Globus pallidus (tissue), 1 donor: ENCODE measurements at places on chromosomes 1 and 21.

GRCh38 chr1:87556326-87556725 lies 227.6 kb downstream of the LMO4 start:
- no peak for DNase-seq

DNA sequence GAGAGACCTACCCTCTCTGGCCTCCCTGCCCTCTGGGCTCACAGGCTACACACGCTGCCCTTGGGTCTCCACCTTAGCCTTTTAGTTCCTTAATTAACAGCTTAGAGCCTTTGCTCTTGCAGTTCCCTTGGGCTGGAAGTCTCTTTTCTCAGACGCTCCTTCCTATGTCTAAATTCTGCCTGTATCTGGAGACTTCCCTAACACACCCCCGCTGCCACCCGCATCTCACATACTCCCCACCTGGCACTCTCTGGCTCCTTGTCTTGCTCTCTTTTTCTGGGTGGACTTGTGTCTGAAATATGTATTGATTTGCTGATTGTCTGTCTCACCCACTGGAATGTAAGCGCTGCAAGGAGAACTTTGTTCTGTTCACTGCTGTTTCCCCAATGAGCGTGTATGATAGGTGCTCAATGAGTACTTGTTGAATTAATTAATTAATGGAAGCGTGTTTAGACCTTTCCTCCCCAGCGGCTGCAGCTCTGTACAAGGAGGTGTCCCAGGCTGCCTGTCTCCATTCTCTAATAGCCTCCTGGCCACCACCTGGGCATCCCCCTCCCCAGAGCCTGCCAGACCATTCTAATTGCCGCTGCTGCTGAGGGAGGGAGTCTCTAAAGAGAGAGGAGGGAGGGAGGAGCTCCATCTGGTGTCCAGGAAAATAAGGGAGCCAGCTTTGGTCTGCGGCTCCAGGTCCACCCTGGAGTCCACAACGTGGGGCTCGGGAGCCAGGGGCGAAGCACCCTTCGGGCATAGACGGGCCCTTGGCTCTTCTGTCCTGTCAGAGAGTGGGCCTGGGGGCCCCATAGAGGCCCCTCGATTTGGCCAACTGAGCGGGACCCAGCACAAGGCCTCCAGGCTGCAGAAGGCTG lies 95.4 kb downstream of the RNF220 start:
- DNase-seq, result peak; percentile 92

DNA sequence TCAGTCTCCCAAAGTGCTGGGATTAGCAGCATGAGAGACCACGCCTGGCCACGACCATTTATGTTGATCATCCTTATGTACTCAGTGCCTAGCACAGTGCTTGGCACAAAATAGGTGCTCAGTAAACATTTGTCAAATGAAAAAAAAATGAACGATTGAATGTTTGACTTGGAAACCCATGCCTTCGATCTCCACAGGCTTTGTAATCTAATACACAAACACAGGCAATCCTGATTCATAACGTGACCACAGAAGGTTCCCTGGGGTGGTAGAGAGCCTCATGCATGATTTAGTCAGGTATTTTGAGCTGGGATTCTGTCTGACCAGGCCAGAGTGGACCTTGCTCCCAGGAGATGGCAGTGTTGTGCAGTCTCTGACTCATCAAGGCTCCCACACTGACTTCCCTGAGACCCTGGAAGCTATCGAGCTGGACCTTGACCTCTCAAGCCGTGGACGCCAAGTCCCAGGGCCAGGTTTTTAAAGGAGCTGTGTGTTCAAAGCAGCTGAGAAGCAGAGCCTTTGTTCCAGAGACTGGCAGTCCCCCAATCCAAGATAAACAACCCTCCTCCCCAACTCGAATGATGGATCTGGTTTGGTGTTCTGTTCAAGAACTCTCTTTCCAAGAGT lies 81.1 kb downstream of the PGM1 start:
- DNase-seq, result peak; percentile 41

DNA sequence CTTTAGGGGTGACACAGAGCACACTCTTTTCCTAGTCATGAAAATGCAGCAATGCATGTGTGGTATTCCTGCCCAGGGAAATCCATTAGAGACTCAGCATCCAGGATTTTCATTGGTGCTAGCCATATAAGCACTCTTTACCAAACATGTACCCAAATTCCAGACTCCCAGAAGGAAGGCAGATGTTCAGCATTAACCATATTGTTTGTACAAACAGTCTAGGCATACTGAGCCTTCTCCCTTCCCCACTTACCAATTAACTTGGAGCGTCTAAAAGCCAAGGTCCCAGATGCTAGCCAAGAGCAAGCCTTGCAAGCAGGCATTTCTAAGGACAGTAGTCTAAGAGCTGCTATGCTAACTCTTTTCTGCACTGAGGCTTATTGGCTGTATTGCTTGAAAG lies 27.9 kb downstream of the ZBED6 start:
- no peak for DNase-seq

GRCh38 chr1:236882678-236883077 lies 87.6 kb downstream of the MTR start:
- DNase-seq, result no peak

- no peak for DNase-seq
Observed at GRCh38 chr1:112460615-112461014, 48.1 kb upstream of the WNT2B start.

GRCh38 chr1:164562511-164562910 lies 3.5 kb downstream of the PBX1 start:
- DNase-seq, result no peak

GRCh38 chr1:246921481-246921880 lies 10.3 kb downstream of the AHCTF1 start:
- no peak for DNase-seq

GRCh38 chr1:11869650-11870207 lies 11.0 kb upstream of the NPPB start:
- DNase-seq, result no peak

DNA sequence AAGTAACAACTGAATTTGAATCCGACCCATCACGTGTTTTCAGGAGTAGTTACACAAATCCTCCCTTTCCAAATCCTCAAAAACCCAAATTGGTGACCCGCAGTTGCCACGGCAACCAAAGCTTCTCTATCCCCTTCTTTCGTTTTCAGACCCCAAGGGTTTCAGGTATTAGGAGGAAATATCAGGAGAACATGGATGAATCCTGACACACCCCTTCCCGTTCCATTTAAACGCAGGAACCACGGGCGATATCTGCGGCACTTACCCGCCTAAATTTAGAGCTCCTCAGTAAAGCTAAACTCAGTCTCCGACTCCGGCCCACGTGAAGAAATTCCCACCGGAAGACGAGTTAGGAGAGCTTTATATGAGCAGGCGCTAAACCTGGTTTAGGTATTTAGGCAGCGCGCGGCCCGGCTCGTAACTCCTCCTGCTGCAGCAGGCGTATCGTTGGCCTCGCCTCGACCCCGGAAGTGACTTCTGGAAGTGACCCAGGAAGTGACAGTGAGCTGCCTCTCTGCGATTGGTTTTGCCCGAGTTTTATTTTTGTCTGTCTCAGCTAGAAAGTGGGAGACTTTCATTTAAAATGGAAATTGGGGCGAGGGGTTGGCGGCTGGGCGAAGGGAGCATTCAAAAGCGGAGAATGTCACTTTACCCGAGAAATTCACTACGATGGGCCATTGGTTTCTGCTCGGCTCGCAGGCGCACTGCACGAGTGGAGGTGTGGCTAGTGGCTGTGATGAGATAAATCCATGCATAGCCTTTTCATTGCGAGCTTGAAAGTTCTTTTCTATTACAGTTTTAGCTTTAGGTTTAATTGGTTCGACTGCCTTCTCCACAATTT lies at the start of gene TAF1A:
Gene TAF1A, minus strand, starts transcription at position 472 of the 841 bp plus-strand sequence.
- DNase-seq, result peak; percentile 86
